NCI-H1092 (cell line): ENCODE measurements at places on chromosomes 5 and 9.

DNA sequence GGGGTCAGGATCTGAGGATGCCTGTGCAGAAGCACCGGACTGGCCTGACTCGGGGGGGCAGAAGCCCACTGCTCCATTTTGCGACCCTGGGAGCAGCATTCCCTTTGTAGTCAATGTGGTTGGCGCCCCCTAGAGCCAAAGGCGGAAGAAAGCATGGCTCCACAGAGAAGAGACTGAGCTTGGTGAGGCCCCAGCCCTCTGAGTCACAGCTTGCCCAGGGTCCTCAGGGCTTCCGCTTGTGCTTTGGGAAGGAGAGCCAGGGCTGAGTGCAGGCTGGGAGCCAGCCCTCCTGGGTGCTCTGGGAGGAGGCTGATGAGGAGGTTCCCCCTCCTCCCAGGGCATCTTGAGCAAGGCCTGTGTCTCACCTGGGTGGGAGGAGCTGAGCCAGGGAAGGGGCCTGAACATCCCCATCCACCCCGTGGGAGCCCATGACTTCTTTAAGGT is 5.5 kb upstream of the AQP3 start:
- peak; percentile 22 for DNase-seq

DNA sequence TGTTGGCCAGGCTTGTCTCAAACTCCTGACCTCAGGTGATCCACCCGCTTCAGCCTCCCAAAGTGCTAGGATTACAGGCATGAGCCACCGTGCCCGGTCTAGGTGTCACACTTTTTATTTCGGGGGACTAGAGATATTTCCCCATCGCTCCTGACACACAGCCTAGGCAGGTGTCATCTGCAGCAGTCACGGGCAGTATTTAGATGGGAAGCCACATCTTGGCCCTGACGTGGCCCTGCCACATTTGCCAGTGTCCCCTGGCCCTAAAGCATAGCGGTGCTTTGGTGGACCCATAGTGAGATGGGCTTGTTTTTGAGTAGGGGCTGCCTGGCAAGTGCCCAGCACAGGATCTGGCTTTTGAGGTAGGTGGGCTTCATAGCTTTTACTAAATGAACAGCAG is 45.0 kb upstream of the LRRTM2 start:
- DNase-seq = no peak

DNA sequence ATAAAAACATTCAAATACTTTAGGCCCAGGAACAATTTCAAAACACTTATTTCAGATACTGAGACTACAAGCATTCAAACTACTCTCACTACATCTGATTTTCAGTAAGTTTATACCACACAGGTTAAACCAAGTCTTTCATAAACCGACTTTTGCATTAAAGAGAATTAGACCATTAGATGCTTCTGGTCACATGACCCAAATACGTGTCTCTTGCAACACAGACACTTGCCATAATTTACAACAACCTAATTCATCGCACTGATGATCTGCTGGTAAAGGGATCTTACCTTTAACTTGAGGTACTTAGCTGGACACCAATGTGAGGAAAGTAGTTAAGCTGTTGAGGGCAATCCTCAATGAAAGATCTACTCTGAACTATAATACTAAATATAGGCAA is 3.2 kb downstream of the HNRNPH1 start:
- DNase-seq = no peak

DNA sequence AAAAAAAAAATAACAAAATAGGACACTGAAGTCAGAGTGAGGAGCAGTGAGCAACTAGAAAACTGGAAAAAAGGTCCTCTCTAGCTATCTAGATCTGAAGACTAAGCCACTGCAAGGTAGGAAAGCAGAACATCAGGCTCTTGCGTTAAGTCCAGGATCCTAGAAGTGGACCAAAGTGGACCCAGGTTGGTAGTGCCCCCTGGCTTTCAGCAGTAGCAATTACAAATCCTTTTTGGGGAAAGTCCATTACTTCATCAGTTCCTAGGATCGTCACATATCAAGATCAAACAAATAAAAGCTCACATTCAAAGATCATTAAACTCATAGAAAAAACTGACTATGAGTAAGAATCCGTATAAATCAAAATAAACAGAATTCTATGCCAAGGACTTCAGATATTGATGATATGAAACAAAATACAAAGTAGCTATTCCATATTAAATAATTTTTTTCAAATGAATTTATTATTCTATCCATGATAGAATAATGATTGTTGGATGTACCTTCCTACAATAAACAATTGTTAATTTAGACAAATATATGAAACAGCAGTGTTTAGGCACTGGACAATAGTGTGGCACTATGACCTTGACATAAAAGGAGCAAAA is 6.5 kb upstream of the RICTOR start:
- no peak for DNase-seq

- DNase-seq = no peak
These were observed 18.7 kb downstream of the CRHBP start for GRCh38 chr5:76971511-76971910.

DNA sequence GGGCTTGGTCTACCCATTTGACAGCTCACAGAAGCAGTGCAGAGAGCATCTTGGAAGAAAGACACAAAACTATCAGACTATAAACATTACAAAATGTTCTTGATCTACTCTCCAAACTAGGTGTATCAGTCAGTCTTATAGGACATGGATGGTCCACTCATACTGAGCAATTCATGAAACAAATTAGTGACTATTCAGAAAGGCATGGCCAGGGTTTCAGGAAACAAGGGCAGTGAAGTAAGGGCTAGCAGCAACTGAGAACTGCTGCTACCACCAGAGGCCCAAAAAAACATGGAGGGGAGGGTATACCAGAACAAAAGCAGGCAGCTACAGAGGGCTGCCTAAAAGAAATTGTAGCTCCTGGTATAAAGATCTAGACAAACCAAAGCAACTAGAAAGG is 287.0 kb downstream of the PIK3R1 start:
- DNase-seq = no peak

GRCh38 chr5:79774171-79774854 is 84.7 kb downstream of the CMYA5 start:
- DNase-seq = no peak

DNA sequence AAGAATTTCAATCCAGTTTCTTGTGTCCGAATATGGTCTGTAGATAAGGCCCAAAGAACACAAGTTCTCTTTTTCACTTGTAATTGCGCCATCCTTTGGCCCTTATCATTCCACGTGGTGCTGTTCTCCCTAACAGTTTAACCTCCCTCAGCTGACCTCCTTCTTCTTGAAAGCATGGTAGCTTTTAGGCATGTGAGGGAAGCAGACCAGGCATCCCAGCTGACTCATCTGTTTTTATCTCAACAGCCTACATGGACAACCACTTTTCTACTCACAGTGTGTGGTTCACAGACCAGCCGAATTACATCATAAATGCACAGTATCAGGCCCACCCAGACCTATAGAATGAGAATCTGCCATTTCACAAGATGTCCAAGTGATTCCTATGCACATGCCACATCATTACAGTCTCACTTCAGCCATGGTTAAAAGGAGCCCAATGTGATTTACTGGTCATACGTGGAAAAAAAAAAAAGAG is 26.9 kb upstream of the PLIN2 start:
- DNase-seq = no peak

DNA sequence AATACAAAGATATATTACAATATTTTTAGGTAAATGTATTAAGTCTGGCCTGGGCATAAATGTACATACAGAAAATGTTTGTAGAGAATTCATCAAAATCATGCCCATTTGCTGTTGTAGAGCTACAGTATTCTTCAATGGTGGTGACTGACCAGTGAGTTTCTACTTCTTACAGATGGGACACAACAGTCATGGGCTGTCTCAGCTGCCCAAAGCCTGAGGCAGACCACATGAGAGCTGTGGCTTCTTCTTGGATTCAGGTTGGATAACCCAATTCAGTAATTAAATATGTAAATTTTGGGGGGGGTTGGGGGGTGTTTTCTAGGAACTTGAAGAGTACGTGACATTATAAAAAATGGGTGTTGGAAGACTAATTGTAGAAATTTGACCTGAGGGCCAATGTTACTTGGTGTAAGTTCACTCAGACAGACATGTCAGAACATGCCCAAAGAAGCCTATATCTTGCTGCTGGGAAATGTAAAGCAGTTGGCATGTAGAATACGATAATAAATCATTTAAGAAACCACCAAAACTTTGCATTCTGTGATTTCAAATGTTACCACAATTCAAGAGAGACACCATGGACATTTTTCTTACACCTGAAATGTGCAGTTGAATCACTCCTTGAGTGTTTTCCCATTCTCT is 17.9 kb downstream of the STARD4 start:
- no peak for DNase-seq

GRCh38 chr5:71832812-71833715 is 114.0 kb downstream of the CARTPT start:
- DNase-seq = no peak

- no peak for DNase-seq
These were observed 36.0 kb downstream of the SH3GL2 start for GRCh38 chr9:17614903-17615302.

DNA sequence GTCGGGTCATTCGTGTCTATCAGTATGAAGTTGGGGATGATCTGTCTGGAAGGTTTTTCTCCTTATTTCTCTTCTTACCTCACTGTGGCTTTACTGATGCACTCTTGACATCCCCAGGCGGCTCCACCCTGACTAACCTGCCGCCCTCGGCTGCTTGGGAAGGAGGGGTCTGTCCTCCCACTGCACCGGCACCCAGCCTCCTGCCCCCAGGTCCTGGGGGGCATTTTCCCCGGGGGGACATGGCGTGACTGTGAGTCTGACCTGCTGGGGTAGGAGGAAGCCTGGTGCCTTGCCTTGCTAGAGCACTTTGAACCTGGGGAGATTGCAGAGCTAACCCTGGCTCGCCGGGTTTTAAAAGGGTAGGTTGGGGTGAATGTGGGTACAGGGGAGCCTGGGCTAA is 27.5 kb downstream of the DYNC2I2 start:
- DNase-seq = no peak
